ENCODE measurements at places on chromosomes 13 and 19.

DNA sequence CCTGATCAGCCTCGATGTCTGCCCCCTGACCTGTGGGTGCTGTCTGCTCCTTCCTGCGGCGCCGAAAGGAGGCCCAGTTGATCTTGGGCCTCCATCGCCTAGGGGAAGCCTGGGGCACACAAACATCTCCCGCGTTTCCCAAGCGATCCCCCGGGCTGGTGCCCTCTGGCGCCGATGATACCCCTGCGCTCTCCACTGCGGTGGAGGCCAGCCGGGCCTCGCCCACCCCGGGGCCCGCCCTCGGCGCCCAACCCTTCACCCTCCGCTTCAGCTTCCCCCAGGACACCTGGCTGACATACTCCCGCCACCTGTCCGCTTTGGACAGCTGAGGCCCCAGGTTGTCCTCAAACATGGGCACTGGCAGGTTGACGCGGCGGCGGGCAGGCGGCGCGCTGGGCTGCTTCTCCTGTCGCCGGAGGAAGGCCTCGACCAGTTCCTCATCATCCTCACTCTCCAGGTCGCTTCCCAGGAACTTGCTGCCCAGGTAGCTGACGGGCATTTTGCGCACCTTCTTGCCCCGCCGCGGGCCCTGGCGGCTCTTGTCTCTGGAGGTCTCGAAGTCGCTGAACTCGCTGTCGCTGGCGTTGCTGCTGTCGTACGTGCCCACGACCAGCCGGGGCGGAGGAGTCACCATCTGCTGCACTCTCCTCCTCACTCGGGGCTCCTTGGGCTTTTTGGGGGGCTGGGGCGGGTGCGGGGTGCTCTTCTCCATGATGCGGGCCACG, 1.3 kb downstream of the CCDC8 start:
- no peak for DNase-seq

GRCh38 chr19:32498648-32499200, 82.3 kb upstream of the PDCD5 start:
- no peak for DNase-seq

DNA sequence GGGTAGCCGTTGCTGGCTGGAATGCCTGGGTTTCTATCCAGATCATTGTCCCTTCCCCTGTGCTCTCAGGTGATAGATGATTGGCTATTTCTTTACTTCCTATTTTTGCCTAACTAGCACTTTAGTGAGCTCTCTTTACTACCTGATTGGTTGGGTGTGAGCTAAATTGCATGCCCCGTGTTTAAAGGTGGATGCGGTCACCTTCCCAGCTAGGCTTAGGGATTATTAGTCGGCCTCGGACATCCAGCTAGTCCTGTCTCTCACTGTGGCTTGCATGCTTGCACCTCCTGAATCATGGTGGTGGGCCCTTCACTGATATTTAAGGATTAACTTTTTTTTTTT, 10.1 kb downstream of the TTYH1 start:
- DNase-seq: peak; percentile 28

DNA sequence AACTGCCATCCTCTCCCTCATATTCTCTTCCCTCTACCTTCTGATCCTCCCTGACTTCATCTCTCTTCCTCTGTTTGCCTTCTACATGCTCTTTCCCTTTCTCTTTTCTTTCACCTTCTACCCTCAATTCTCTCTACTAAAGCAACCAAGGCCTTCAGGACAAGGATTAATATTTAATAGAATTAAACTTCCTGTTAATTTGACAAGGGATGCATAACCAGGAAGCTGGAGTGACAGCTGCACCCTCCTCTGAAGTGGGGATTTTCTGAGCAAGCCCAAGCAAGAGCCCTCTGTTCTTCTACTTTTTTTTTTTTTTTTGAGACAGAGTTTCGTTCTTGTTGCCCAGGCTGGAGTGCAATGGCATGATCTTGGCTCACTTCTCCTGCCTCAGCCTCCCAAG, 63.4 kb upstream of the MED4 start:
- DNase-seq: no peak

DNA sequence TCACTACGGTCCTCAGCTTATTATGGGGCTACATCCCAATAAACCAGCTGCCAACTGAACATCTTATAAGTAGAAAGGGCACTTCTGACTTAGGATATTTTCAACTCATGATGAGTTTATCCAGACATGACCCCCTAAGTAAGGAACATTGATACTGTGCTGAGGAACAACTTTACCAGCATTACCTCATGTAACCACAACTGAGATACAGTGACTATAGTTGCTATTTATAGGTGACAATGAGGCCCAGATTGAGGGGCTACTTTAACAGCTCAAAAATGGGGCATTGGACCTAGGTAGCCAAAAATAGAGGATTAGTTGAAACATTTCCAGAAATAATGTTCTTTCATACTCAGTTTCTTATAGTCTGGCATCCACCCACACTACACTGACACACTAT, 26.8 kb downstream of the SKA3 start:
- peak; percentile 26 for DNase-seq

DNA sequence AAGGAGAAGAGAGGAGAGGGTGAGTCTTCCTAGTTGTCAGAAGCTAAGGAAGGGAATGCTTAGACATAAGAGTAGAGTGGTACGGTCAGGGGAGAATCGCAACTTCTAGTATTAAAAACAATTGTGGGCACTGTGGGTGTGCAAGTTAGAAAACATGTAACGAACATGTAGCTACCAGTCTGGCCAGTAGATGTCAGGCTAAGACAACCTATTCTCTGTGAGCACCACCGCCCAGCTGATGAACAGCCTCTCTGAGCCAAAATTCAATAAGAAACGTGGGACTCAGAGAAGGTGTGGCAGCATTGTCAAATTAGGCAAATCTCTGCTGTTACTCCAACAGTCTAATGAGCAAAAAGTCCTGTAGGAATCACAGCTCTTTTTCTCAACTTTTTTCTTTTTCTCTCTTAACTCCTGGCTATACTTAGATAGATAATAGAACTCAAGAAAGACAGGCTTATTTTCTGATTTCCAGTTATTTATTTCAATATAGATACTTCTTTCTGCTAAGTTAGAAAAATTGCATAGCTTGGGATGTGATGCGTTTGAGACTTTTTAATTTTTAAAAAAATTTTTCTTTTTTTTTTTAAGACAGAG, 186.2 kb downstream of the USP12 start:
- DNase-seq: peak; percentile 87

- no peak for DNase-seq
Observed at GRCh38 chr13:30974350-30974749, 41.9 kb downstream of the TEX26 start.

GRCh38 chr13:53138376-53139036, 109.9 kb downstream of the OLFM4 start:
- no peak for DNase-seq

GRCh38 chr13:106415971-106416370, 119.5 kb downstream of the EFNB2 start:
- DNase-seq: no peak

DNA sequence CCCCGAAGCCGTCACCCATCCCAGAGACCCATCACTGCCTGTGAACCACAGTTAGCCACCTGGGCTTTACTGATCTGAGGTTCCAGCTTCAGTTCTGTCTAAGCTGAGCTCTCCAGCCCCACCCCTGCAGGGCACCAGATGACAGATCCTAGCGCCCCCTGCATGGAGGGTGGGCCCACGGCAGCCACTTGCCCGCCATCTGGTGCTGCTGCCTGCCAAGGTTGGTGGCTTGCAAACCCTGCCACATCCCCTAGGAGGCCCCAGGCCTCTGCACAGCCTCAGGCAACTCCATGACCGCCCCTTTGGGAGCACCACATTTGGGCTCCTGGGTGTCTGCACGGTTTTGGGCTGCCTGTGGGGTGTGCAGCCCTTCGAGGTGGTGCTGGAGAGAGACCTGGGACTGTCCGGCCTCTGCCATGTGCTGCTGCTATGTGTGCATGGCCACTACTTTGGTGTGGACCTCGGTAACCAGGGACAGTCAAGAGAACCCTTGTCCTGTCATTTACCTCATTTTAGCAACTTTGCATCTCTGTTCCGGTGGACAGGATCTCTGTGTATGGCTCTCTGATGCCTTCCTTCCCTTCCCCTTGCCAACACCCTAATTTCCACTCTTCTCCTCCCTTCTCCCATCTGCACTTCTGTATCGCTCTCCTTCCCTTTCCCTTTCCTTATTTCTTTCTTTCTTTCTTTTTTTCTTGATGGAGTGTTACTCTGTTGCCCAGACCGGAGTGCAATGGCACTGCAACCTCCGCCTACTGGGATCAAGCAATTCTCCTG, 17.4 kb upstream of the SDHAF1 start:
- DNase-seq: peak; percentile 77

DNA sequence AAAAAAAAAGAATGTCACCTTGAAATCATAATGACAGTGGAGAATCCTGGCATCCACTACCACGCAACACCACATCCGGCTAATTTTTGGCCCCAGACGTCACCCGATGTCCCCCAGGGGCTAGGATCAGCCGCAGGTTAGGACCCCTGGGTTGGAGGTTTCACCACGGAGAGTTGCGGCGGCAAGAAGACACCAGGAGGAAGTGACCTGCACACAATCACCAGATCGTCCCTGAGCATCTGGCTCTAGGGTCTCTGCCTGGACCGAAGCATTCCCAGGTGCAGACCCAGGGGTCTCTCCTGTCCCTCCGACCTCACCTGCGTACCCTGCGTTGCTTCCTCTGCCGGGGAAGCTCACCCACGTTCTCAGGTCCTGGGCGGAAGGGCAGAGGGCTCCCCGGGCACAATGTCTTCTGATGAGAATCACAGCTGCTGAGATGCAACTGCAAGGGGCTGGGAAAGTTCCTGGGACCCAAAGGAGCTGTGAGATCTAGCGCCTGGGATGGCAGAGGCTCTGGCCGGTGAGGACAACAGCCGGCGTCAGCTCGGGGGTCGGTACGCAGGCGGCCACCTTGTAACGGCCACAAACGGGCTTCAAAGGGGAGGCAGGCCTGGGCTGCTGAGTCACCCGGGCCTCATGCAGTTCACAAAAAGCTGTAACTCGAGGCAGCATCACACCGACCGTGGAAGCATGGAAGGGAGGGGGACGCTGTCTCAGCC, 111.2 kb downstream of the GADD45B start:
- DNase-seq: no peak

- no peak for DNase-seq
Observed at GRCh38 chr19:34314437-34315313, 50.3 kb upstream of the GPI start.

GRCh38 chr13:113292021-113292862, 4.8 kb upstream of the LAMP1 start:
- DNase-seq: peak; percentile 87

DNA sequence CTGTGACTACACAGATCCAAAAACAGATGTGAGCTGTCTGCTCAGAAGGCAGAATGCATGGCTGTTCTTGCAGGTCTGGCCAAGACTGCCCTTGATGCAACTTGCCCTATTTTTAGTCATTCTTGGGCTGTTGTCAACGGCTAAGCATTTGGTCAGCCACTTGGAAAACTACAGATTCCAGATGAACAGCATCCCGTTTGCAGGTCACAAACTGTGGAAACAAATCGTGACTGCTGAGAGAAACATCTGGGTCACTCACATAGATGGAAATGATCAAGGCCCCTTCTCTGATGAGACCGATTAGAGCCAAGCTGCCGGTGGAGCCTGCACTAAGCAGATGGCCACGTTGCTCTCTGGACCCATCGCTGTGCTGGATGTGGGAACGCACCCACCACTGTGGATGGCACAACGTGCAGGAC, 15.4 kb upstream of the METTL21C start:
- no peak for DNase-seq

DNA sequence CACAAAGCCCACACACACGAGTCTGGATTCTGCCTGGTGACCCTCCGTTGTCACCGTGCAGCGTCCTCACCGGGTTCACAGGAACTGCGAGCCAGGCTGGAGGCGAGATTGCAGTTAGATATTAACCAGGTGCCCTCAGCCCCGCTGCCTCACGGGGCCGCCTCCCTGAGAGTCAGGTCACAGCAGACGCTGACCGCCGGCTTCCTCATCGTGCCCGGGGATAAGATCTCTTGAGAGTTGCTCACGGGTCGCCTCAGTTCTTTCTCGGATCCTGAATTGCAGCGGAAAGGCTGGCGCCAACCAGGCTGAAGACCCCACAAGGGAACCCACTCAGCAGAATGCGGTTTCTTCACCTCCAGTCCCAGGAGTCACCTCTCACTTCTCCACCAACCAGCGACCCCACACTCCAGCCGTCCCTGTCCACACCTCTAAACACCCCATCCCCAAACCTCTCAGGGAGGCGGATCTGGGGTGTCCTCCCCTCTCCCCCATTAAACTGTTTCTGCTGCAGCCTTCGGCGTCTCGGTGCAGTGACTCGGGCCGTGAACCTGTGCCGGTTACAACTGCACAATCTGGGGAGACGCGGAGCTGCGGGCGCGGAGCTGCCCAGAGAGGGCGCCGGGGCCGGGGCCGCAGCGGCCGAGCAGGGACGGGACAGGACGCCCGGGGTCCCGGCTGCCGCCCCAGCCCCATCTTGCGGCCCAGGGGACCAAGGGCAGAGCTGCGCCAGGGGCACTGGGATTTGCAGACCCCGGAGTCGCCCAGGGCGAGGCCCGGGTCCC, 591 bp downstream of the ZNF823 start:
- peak; percentile 82 for DNase-seq

DNA sequence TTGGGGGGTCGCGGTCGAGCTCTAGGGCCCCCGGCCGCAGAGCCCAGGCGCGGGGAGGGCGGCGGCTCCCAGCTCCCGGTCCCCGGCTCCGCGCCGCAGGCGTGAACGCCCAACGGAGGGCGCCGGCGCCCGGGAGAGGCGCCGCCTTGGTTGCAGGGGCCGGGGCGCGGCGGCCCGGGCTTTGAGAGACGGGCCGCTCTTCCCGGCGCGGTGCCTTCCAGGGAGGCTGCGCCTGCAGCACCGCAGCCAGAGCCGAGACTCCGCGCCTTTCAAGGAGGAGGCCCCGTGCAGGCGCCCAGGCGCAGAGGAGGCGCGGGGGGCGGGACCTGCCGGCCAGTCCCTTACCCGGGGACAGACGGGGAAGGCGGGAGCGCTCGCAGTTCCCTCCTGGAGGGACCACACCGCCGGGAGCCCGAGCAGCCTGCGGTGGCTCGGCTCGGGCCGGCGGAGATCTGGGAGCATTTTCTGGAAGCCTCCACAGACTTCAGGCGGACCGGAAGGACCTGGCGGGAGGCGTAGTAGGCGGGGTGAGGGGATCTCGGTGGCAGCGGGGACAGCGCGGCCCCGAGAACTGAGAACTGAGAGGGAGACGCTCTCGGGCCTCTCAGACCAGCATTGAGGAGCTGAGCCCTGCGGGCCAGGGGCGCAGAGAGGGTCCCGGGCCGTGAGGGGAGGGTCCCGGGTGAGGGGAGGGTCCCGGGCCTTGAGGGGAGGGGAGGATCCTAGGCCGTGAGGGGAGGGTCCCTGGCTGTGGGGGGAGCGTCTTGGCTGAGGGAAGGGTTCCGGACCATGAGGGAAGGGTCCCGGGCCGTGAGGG, 25.5 kb upstream of the MCF2L start:
- no peak for DNase-seq

DNA sequence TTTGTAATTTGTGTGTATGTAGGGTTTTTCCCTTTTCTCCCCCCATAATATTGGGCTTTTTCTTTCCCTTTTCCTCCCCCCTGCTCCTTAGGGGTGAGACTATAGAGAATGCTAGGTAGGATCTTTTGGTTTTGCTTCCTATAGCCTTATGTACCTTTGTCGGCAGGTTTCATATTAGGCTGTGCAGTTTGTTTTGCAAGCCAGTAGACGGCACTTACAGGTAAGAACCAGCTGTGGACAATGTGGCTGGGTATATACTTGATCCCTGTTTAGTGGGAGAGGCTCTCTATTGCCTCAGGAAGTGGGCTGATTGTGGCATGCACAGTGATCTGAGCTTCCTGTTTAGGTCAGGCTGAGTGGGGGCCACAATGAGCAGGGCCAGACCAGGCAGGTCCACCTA, 359.2 kb upstream of the OBI1 start:
- DNase-seq: no peak

GRCh38 chr19:3041761-3042620, 12.9 kb upstream of the TLE2 start:
- DNase-seq: no peak

GRCh38 chr13:88360761-88361160, 689.6 kb downstream of the SLITRK5 start:
- DNase-seq: peak; percentile 15

GRCh38 chr19:31906111-31906871, 439.1 kb upstream of the ZNF507 start:
- DNase-seq: peak; percentile 55
